ENCODE measurements at places on chromosomes 2 and 18.

- no peak for DNase-seq
These were observed 83.5 kb upstream of the RANBP2 start for GRCh38 chr2:108635630-108636354.

GRCh38 chr2:217801711-217802110, 201.1 kb downstream of the TNS1 start:
- DNase-seq: no peak

GRCh38 chr18:70418546-70419311, 129.9 kb downstream of the SOCS6 start:
- DNase-seq: no peak

GRCh38 chr2:112910219-112910618, 746 bp upstream of the IL37 start:
- DNase-seq: no peak

DNA sequence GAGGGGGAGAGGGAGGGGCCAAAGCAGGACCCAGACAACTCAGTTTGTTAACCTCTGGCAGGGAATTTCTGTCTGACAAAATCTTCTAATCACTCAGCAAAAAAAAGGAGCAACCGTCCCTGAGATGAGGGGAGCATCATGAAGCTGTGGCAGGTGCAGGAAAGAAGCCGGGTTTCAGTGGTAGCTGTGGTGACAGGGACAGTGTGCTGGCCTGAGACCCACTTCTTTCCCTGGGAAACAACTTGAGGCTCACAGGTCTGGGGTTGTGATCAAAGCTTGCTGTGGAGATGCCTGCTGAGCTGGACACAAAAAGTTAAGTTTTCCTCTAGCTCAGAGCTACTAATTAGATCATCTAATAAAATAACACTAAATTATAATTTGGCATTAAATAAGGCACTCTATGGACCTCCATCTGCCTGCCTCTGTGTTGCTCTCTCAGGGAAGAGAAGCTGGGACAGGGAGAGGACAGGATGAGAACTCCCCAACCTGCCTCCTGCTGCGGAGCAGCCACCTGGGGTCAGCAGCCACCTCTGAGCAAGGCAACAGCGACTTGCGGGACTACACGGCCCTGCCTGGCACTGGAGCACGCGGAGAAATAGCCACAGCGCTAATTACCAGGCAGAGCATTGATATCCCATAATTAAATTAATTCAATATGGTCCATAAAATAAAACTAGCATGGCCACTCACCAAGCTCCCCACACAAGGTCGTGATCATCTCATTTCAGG, 104.6 kb upstream of the TEX51 start:
- DNase-seq: no peak

- peak; percentile 19 for DNase-seq
These were observed 1.0 kb upstream of the BMPR2 start for GRCh38 chr2:202375033-202375608.
